Naive thymus-derived CD8-positive, alpha-beta T cell (primary cell): ENCODE measurements at places on chromosomes 2 and 18. TPM values are rescaled to one million over a fixed set of nuclear protein-coding genes. Genes with fewer than 3 reads are reported as not detected.
A peak's percentile ranks its signal among the peaks of the same experiment; 100 is the strongest.

The LYPD6B gene
- total RNA-seq, result not detected

The TEKT4 gene
- total RNA-seq, result not detected

The SCYGR2 gene
- not detected for total RNA-seq

The PDIA6 gene
- 30.9 TPM for total RNA-seq

The NGEF gene
- total RNA-seq, result not detected

The GAL3ST2 gene
- total RNA-seq, result not detected

The CYBRD1 gene
- total RNA-seq, result 0.47 TPM

The GALNT13 gene
- not detected for total RNA-seq

DNA sequence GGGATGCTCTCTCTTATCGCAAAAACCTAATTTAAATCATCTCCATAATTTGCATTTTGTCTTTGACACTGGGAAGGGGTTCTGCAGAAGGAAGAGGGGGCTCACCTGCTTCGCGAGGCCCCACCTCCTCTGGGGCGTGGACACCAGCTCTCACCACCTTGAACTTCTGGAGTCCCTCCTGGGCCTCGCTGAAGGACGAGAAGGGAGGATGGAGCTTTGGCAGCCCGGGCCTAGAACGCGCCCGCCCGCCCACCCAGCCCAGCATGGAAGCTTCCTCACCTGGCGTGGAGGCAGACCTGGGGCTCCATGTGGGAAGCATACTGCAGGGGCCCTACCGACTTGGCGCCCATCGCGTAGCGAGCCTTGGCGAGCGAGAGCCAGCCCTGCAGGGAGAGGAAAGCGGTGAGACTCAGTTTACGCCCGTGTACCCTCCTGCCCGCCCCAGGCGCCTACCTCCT is 1.1 kb upstream of the IMP4 start:
- DNase-seq, result no peak

DNA sequence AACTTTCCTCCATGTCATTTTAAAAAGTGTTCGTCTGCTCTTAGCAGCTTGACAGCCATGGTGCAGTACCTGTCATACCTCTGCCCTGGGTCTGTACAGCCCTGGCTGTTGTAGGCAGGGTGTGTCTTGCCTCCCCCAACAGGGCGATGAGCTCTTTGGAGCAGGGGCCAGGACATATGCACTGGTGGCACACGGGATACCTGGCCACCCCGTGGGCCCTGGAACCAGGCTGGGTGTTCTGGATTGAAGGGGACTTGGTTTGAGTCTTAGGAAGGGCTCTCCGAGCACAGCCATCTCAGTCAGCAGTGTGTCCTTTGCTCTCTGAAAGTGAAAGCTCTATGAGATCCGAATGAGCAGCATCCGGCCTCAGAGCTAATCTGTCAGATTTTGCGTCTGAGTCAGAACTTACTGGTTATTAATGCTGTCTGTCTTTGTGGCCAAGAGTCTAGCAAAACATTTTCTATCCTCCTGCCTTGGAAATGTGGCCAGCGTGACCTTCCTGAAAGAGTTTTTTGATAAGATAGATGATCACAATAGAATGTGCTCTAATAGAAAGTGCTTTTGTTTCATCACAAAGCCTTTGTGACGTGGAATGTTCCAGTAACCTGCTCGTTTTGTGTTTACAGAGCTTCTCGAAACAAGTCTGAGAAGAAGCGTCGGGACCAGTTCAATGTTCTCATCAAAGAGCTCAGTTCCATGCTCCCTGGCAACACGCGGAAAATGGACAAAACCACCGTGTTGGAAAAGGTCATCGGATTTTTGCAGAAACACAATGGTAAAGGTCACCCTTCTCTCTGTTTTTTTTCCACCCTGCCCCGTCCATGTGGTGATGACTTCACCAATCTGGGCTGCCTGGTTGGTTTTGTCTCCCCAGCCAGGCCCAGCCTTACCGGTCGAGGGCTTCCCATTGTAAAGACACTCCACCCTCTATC is 77.3 kb upstream of the RPL31 start:
- DNase-seq, result no peak

DNA sequence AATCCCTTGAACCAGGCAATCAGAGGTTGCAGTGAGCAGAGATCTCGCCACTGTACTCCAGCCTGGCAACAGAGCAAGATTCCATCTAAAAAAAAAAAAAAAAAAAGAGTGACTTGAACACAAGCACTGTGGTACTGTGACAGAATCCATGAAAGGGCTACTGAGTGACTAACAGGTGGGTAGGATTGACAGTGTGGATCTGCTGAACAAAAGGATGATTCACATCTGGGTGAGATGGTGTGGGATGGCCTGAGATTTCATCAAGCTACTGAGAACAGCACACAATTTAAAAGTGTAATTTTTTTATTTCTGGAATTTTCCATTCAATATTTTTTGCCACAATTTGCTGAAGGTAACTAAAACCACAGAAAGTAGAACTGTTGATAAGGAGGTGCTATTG is 13.3 kb upstream of the SP3 start:
- no peak for DNase-seq

DNA sequence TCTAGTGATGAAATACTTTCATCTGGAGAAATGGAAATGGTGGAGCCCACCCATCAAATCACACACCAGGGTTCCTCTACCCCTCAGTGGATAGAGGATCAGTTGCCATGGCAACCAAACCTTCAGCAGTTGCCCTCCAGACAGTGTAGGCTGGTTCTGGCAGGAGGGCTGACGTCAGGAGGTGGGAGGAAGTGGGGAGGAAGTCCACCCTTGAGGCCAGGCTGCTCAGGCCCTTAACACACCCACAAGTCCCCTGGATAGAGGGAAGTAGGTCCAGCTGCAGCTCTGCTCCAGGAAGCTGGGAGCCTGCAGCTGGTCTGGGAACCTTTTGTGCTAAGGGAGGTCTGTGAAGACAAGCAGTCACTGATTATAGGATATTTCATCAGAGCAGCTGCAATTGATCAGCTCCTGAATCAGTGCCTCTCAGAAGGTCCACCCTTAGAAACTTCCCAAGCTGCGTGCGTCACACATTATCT is 186.6 kb downstream of the MTX2 start:
- DNase-seq, result no peak

DNA sequence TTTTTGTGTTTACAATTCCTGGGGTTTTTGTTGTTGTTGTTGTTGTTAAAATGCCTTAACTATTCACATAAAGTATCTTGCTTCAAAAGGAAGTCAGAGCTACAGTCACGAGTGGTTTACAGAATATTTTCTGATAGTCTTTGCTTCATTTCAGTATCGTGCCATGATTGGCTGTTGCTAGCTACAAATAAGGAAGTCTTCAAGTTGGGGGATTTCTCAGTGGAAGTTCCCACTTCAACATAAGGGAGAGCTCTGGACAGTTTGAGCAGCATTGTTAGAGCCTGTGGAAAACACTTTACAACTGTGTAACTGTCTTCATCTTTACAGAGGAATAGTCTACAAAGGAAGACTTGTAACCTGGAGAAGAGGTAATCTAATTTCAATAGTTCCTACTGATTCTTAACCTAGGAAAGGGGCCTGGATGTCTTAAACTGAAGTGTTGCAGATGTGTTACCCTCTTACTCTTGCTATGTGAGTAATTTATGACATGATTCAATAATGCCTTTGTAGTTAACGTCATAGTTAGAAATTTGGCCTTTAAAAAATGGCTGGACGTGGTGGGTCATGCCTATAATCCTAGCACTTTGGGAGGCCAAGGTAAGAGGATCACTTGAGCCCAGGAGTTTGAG is 23.4 kb upstream of the TANK start:
- peak; percentile 41 for DNase-seq

DNA sequence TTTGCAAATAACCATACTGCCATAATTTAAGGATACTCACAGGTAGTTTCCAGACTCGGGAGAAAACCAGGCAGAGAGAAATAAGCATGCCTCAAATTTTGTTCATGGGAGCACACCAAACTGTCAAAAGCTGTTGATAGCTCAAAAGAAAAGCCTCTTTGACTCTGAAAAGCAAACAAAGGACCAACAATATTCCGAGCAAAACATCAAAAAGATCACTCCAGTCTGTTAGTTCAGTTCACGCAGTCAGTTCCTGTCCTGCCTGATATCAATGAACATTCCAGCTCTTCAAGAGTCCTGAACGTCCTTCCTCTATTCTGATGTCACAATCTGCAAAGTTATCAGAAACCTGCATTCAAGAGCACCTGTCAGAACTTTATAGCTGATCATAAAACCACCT is 78.7 kb downstream of the RRM2 start:
- no peak for DNase-seq

DNA sequence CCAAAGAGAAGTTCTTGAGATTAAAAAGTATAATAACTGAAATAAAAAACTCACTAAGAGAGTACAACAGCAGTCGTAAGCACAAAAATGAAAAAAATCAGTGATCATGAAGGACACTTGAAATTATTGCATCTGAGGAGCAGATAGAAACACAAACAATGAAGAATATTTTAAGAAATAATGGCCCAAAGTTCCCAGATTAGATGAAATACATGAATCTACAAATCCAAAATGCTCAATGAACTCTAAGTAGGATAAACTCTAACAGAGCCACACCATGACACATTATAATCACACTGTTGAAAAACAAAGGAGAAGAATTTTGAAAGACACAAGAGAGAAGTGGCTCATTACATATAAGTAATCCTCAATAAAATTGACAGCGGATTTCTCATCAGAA is 31.9 kb upstream of the EMILIN2 start:
- DNase-seq, result no peak

DNA sequence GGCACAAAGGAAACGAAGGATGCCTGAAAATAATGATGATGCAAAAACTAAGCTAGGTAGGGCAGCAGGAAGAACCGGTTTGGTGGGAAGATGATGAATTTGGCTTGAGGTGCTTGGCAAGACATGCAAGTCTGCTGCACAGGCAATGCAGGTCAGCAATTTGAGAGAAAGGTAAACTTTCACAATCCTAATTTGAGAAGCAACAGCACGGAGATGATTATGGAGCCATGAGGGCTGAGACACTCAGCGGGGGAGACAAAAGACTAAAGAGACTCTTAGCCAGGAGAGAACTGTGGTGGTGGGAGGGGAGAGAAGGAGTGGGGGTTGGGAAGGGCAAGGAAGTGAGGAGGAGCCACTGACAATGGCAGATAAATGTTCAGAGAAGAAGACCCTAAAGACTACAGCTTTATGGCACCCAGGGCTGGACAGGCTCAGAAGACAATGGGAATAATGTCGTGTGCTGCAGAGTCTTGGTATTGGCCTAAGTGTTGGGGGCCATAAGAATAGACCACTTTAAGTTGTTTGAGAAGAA is 19.4 kb upstream of the RNF149 start:
- no peak for DNase-seq

- no peak for DNase-seq
Measured at GRCh38 chr18:38010971-38011857, 445.6 kb upstream of the CELF4 start.

DNA sequence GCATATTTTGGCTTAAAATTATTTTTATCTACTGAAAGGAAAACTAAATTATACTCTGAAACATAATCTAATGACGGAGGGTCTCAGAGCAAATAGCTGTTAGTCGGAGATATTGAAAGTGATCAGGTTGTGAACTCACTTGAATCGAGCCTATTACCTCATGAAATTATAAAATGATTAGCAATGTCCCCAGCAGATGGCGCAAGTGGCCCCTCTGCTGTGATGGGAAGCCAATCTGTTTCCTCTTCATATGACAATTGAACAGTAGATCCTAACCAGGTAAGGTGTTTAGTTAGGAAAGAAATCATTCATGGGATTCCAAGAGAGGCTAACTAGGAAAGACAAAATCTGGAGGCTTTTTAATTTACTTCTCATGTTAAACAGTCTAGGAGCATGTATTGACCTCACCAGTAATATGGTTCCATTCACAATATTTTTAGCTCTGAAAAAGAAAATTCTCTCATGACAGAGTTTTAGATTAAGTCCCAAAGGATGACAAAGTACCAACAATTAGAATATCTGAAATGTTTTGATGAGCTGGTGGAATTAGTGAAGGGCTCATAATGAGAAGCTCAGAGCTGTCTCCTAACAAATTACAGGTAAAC is 29.9 kb upstream of the MPPE1 start:
- DNase-seq, result peak; percentile 44

DNA sequence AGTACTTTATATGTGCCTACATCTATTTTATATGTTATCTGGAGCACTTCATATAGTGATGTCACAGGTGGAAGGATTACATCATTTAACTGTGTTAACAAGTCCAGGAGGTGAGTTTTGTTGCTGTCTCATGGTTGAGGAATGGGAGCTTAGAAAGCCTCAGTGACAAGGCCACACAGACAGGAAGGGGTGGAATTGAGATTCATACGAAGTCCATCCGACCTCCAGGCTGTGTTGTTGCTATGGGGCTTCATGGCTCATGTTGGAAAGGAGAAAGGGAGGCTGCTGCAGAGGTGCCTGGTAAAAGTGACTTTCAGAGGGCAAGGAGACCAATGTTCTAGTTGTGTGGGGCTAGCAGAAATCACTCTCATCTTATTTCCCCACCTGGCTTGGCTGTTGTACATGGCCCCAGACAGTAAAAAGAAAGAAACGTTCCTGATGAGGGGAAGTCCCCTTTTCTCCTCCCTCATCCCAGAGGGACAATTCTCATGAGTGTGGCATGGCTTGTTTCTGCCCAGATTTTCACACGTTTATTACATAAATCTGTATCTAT is 31.0 kb upstream of the GREB1 start:
- DNase-seq, result no peak

- DNase-seq, result no peak
Measured at GRCh38 chr2:82796132-82796531, 1662.9 kb downstream of the SUCLG1 start.

DNA sequence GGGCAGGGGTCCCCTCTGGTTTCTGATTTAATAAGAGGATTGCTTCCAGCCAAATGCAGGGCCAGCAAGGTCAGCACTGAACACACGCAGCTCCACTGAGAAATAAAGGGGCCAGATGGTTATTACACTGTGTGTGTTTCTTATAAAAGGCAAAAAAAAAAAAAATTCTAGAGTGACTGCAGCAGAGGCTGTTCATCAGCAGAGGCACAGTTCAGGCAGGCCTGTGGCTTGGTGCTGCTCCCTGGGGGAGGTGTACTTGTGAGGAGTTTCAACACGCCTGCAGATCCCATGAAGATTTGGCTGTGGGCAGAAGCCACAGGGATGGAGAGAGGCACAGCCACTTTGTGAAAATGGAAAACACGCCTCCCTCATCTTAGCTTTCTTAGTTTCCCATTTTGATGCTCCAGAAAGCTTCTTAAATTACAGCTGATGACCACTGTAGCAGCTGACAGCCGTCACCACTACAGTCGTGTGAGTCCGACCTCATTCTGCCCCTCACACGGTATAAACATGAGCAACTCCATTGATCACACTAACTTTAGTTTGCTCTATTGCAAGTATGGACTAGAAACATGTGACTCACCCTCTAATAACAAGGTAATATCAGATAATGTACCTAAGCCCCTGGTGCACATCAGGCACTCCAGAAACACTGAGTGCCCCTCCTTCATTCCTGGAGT is 726.5 kb upstream of the RAB6C start:
- no peak for DNase-seq

GRCh38 chr2:85340034-85340892 is 12.5 kb upstream of the TGOLN2 start:
- DNase-seq, result no peak
